ENCODE measurements at places on chromosomes 6 and 20. TPM values are rescaled to one million over a fixed set of nuclear protein-coding genes. Genes with fewer than 3 reads are reported as not detected.

CST5 gene
- not detected for total RNA-seq

GPR31 gene
- total RNA-seq = not detected

GRCh38 chr6:46961232-46961631, 39.5 kb upstream of the ADGRF5 start:
- DNase-seq = no peak
- H3K27me3 ChIP-seq = peaks cover 7% of the 10 kb centered on the region
- no peak overlapping the region for H3K4me3 ChIP-seq
- H3K4me1 ChIP-seq = peaks cover 5% of the 10 kb centered on the region

- H3K27ac ChIP-seq = no peak overlapping the region
- H3K27me3 ChIP-seq = no peaks in the 10 kb centered on the region
- H3K4me1 ChIP-seq = peaks cover 16% of the 10 kb centered on the region
- H3K4me3 ChIP-seq = no peak overlapping the region
- no peak for DNase-seq
Measured at GRCh38 chr6:138230759-138231380, 12.6 kb upstream of the PBOV1 start.

- H3K27ac ChIP-seq = no peak overlapping the region
- DNase-seq = no peak
- H3K4me3 ChIP-seq = no peak overlapping the region
- H3K36me3 ChIP-seq = no peaks in the 10 kb centered on the region
- H3K4me1 ChIP-seq = peaks cover 38% of the 10 kb centered on the region
Measured at GRCh38 chr6:34381081-34381480, 11.4 kb downstream of the NUDT3 start.

GRCh38 chr20:39874049-39874893, 814.8 kb downstream of the MAFB start:
- H3K27ac ChIP-seq = no peak overlapping the region
- no peak for DNase-seq
- H3K4me1 ChIP-seq = peaks cover 53% of the 10 kb centered on the region

FOXQ1 gene
- 0.15 TPM for total RNA-seq

DNA sequence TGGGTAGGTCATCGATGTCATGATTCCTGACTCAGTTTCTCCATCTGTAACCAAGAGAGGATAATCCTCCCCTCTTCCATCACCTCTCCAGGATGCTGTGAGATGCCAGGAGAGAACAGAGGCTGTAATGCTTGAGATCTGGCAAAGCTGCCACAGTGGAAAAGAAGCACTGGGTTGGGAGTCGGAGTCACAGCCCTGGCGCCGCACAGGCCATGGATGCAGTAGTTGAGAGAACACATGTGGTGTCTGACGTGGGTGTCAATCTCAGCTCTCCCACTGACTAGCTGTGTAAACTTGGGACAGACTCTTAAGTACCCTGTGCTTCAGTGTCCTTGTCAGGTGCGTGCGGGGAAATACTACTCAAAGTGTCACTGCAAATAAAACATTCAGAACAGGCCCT, 47.3 kb downstream of the LRFN2 start:
- H3K4me3 ChIP-seq = no peak overlapping the region
- H3K36me3 ChIP-seq = no peaks in the 10 kb centered on the region
- no peak for DNase-seq
- no peak overlapping the region for H3K27ac ChIP-seq
- H3K27me3 ChIP-seq = peaks cover 53% of the 10 kb centered on the region

DNA sequence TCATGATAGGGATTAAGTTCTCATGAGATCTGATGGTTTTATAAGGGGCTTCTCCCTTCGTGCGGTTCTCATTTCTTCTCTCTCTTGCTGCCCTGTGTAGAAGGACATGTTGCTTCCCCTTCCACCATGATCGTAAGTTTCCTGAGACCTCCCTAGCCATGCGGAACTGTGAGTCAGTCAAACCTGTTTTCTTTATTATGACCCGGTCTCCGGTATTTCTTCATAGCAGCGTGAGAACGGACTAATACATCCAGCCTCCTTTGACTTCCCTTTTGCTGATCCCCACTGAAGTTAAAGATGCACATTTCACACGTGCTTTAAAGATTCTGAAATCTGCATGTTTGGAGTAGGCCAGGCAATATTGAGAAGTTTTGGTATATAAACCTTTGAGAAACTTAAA, 543.1 kb downstream of the PRKN start:
- no peak overlapping the region for H3K27ac ChIP-seq
- H3K4me3 ChIP-seq = no peak overlapping the region
- no peaks in the 10 kb centered on the region for H3K27me3 ChIP-seq
- peaks cover 10% of the 10 kb centered on the region for H3K4me1 ChIP-seq
- H3K36me3 ChIP-seq = no peaks in the 10 kb centered on the region

HEY2 gene
- total RNA-seq = 43.0 TPM

DNA sequence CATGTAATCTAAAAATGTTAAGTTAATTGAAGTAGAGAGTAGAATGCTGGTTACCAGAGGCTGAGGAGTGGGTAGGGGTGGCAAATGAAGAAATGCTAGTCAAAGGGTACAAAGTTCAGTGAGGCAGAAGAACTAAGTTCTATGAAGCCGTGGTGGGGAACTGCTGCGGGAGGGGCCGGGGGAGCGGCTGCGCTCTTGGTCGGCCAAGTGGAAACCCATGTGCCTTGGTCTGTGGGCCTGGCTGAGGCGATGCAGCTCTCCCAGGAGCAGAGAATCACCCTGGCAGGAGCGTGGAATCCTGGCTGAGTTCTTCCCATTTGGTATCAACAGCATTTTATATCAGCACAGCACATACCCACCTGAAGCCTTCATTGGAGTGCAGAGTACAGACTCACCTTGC, 22.3 kb downstream of the TTLL2 start:
- H3K27ac ChIP-seq = no peak overlapping the region
- peaks cover 13% of the 10 kb centered on the region for H3K4me1 ChIP-seq
- DNase-seq = no peak
- H3K4me3 ChIP-seq = no peak overlapping the region
- H3K36me3 ChIP-seq = no peaks in the 10 kb centered on the region

GRCh38 chr6:105380634-105381033, 22.2 kb downstream of the PREP start:
- no peak overlapping the region for H3K4me3 ChIP-seq
- no peak overlapping the region for H3K27ac ChIP-seq
- H3K27me3 ChIP-seq = no peaks in the 10 kb centered on the region
- no peak for DNase-seq

DNA sequence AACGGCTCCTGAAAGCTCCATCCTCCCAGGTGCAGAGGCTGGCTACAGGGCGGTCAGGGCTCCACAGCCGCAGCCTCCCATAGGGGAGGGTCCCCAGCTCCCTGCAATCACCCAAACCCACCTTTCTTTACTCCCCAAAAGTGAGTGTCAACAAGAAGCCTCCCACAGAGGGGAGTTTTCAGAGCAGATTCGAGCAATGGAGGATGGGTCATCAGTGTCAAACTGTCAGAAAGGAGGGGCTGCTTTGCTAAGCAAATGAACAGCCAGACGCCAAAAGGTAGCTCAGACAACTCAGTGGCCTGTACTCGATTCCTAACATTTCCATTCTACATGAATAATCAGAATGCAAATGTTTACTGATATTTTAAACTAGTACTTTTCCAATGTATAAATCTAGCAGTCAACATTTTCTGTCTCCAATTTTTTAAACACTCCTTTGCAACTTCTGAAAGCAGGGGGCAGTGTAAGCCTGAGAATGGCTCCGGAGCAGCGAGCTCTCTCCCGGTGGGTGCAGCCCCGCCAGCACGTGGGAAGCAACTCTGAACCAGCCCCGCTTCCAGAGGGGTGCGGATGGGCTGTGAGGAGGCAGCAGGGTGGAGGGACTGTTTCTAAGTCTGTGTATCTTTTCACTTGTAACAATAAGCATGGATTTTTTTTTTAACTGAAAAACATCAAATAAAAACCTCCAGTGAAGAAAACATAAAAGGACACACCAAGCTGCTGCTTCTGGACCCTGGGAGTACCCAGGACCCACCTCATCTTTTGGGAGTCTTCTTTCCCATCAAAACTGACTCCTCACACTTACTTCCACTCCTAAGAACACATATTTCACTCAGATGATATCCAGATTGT, 54.9 kb downstream of the TAF4 start:
- no peak overlapping the region for H3K27ac ChIP-seq
- no peaks in the 10 kb centered on the region for H3K27me3 ChIP-seq
- H3K4me1 ChIP-seq = peaks cover 7% of the 10 kb centered on the region
- H3K36me3 ChIP-seq = peaks cover 13% of the 10 kb centered on the region
- no peak overlapping the region for H3K4me3 ChIP-seq
- no peak for DNase-seq

DNA sequence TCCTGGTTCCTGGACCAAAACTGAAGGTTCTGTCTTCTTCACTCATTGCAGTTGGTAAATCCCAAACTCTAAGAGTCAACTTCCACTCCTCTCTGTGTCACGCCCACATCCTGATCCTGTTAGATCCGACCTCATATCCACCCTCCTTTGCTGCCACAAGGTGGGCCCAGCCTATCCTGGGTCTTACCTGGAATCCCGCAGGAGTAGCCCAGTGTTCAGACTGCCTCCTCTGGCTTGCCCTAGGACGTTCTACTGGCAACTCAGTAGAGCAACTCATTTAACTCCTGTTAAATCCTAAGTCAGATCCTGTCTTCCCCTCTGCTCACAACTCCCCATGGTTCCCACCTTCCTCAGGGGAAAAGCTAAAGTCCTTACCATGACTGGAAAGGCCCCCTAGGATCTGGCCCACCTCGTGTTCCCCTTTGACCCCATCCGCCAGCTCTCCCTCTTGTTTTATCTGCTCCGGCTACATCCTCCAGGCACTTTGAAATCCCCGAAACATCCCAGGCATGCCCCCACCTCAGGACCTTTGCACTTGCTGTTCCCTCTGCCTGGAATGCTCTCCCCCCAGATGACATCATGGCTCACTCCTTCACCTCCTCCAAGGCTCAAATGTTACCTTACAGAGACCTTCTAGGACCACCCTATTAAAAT, 43.9 kb downstream of the TFEB start:
- H3K27me3 ChIP-seq = no peaks in the 10 kb centered on the region
- peak; percentile 29 for DNase-seq
- peaks cover 15% of the 10 kb centered on the region for H3K4me1 ChIP-seq
- H3K36me3 ChIP-seq = peaks cover 6% of the 10 kb centered on the region

GRCh38 chr6:73362358-73362757, at the start of gene KHDC3L:
KHDC3L (plus strand) TSS chr6:73362658; CDS start chr6:73362730, 72 bp downstream.
- H3K4me3 ChIP-seq = no peak within 1 kb of the TSS
- H3K27me3 ChIP-seq = no peaks in the 10 kb centered on the region
- no peak for DNase-seq

GFRAL gene
- total RNA-seq = not detected

GRCh38 chr20:34415079-34415478, 52.0 kb downstream of the ITCH start:
- H3K36me3 ChIP-seq = peaks cover 35% of the 10 kb centered on the region
- DNase-seq = no peak
- H3K4me1 ChIP-seq = peaks cover 32% of the 10 kb centered on the region
- peak overlapping the region; percentile 75 for H3K27ac ChIP-seq
- H3K27me3 ChIP-seq = no peaks in the 10 kb centered on the region

GRCh38 chr6:30962716-30963115, 20.8 kb upstream of the MUC21 start:
- H3K4me3 ChIP-seq = no peak overlapping the region
- H3K27me3 ChIP-seq = peaks cover 17% of the 10 kb centered on the region
- no peak overlapping the region for H3K27ac ChIP-seq

DNA sequence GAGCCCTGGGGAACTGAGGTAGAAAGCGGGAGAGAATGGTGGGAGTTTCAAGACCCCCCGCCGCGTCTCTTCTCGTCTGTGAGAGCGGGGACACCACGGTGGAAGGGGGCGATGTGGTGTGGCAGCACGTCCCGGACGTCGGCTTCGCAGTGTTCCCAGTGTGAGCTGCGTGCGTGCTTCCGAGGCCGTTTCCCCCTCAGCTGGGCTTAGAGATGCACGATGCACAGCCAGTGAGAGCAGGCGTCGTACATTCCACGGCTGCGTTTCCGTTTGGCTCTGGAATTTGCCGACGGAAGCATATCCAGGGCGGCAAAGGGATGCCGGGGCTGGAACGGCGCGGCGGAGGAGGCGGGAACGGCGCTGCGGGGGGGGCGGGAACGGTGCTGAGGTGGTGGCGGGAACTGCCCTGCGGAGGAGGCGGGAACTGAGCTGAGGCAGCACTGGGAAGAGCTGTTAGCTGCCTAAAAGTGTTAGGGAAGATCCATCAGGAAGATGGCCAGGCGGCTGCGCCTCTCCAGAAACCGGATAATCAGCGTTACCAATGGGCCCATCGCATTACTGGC, 37.7 kb downstream of the KIF25 start:
- DNase-seq = peak; percentile 86
- H3K27ac ChIP-seq = peak overlapping the region; percentile 81
- H3K4me3 ChIP-seq = peak overlapping the region; percentile 72
- H3K4me1 ChIP-seq = peaks cover 40% of the 10 kb centered on the region
- H3K27me3 ChIP-seq = peaks cover 7% of the 10 kb centered on the region
- H3K36me3 ChIP-seq = no peaks in the 10 kb centered on the region

SLC22A7 gene
- not detected for total RNA-seq

SLC17A1 gene
- total RNA-seq = not detected

- H3K36me3 ChIP-seq = no peaks in the 10 kb centered on the region
- H3K4me1 ChIP-seq = peaks cover 3% of the 10 kb centered on the region
- H3K27ac ChIP-seq = no peak overlapping the region
- no peaks in the 10 kb centered on the region for H3K27me3 ChIP-seq
Measured at GRCh38 chr6:21450149-21450548, 143.4 kb upstream of the SOX4 start.

GRCh38 chr6:16778521-16778920, 17.3 kb upstream of the ATXN1 start:
- no peak overlapping the region for H3K4me3 ChIP-seq
- H3K27me3 ChIP-seq = no peaks in the 10 kb centered on the region
- H3K27ac ChIP-seq = no peak overlapping the region
- H3K4me1 ChIP-seq = peaks cover 10% of the 10 kb centered on the region
- no peaks in the 10 kb centered on the region for H3K36me3 ChIP-seq

- H3K4me1 ChIP-seq = peaks cover 27% of the 10 kb centered on the region
- no peak overlapping the region for H3K4me3 ChIP-seq
- peaks cover 4% of the 10 kb centered on the region for H3K36me3 ChIP-seq
- DNase-seq = no peak
- H3K27ac ChIP-seq = no peak overlapping the region
- no peaks in the 10 kb centered on the region for H3K27me3 ChIP-seq
Measured at GRCh38 chr6:137910424-137910834, 43.4 kb downstream of the TNFAIP3 start.

DNA sequence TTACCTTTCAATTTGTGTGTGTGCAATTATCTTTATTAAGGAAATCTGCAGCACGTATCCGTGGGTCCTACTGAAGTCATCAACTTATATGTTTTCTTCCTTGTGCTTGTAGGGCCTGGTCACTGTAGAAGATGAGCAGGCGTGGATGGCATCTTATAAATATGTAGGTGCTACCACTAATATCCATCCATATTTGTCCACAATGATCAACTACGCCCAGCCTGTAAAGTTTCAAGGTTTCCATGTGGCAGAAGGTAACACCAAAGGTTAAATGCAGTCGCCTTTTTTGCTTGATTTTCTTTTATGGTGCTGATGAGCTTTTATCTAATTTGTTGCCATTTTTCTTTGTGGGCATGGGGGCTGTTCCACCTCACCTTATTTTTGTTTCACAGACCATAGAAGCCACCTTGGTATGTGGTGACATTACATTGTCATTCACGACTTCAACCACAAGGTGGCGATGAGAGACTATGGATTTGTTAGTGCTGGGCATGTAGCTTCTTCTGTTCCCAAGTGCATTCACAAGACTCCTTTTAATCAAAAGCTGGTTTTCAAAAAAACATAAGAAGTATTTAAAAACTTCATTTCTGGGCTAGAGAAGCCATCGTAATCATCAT, 106.5 kb upstream of the LAMP5 start:
- peaks cover 4% of the 10 kb centered on the region for H3K36me3 ChIP-seq
- no peak for DNase-seq
- peaks cover 26% of the 10 kb centered on the region for H3K4me1 ChIP-seq
- no peak overlapping the region for H3K4me3 ChIP-seq
- H3K27ac ChIP-seq = no peak overlapping the region

BPIFB1 gene
- total RNA-seq = not detected
